Large intestine (tissue), 12 donors: ENCODE measurements at places on chromosomes 6 and 20. TPM values are rescaled to one million over a fixed set of nuclear protein-coding genes. Genes with fewer than 3 reads are reported as not detected.
A peak's percentile ranks its signal among the peaks of the same experiment; 100 is the strongest.

GRCh38 chr6:140775061-140775460 is 1357.7 kb upstream of the GJE1 start:
- H3K36me3 ChIP-seq: no peaks in the 10 kb centered on the region
- peak; percentile 69 for DNase-seq
- no peak overlapping the region for H3K4me3 ChIP-seq
- H3K4me1 ChIP-seq: peaks cover 10% of the 10 kb centered on the region

- H3K36me3 ChIP-seq: no peaks in the 10 kb centered on the region
- H3K27me3 ChIP-seq: peaks cover 14% of the 10 kb centered on the region
- no peak overlapping the region for H3K27ac ChIP-seq
- H3K4me1 ChIP-seq: no peaks in the 10 kb centered on the region
These were observed 6.0 kb downstream of the SLC24A3 start for GRCh38 chr20:19218411-19218810.

GRCh38 chr6:6414931-6415330 is 94.5 kb upstream of the F13A1 start:
- DNase-seq: no peak
- H3K4me1 ChIP-seq: no peaks in the 10 kb centered on the region
- no peak overlapping the region for H3K27ac ChIP-seq
- no peak overlapping the region for H3K4me3 ChIP-seq
- H3K36me3 ChIP-seq: no peaks in the 10 kb centered on the region

DNA sequence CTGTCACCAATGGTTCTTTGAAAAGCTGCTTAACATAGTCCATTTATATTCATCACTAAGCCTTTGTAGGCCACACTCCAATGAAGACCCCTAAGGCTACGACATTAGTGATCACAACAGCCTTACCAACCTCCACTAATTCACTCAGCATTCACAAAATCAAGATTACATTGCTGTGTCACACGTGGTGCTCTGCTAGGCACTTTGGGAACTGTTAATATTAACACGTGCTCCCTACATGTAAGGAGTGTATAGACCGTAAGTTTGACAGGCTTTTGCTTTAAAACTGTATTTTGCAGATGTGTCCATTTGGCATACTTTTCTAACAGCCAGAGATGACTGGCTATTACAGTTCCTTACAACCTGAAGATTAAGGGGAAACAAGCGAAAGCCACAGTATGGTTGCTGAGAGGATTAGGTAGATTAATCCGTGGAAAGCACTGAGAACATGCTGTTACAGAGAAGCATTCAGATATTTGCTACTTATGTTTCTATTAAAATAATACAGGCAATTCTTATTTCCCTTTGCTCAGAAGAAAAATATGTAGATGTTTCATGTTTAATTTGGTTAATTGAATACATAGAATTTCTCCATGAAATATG is 69.7 kb downstream of the SAMD3 start:
- no peak overlapping the region for H3K27ac ChIP-seq
- no peak overlapping the region for H3K4me3 ChIP-seq
- H3K4me1 ChIP-seq: no peaks in the 10 kb centered on the region
- no peaks in the 10 kb centered on the region for H3K36me3 ChIP-seq

DNA sequence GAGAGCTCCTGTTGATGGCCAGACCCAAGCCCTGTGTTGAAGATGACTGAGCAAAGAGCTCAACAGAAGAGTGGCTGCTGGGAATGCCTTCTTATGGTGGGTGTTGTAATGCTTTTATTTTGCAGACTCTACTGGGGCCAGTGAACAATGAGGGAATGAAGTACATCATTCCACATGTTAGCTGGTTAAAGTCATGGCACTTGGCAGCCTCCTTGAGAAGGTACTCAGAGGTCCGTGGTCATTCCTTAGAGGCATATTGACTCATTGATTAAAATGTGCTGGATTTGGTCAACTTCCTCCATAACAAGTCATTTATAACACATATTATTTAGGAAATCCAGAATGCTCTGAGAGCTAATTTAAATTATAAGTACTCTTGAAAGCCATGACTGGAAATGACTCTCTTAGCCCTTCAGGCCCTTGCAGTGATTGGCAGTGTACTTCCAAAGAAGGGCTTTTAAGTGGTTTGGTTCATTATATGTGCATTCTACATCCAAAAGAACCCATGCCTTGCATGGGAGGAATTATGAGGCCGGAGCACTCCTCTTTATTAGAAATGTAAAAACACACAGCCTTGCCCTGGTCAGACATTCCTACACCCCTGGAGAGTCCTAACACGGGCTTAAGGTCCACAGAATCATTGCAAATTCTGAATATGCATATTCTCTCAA is 976.9 kb downstream of the KIF16B start:
- H3K27me3 ChIP-seq: no peaks in the 10 kb centered on the region
- H3K36me3 ChIP-seq: no peaks in the 10 kb centered on the region
- H3K4me1 ChIP-seq: peaks cover 26% of the 10 kb centered on the region
- H3K27ac ChIP-seq: peak overlapping the region; percentile 22

DNA sequence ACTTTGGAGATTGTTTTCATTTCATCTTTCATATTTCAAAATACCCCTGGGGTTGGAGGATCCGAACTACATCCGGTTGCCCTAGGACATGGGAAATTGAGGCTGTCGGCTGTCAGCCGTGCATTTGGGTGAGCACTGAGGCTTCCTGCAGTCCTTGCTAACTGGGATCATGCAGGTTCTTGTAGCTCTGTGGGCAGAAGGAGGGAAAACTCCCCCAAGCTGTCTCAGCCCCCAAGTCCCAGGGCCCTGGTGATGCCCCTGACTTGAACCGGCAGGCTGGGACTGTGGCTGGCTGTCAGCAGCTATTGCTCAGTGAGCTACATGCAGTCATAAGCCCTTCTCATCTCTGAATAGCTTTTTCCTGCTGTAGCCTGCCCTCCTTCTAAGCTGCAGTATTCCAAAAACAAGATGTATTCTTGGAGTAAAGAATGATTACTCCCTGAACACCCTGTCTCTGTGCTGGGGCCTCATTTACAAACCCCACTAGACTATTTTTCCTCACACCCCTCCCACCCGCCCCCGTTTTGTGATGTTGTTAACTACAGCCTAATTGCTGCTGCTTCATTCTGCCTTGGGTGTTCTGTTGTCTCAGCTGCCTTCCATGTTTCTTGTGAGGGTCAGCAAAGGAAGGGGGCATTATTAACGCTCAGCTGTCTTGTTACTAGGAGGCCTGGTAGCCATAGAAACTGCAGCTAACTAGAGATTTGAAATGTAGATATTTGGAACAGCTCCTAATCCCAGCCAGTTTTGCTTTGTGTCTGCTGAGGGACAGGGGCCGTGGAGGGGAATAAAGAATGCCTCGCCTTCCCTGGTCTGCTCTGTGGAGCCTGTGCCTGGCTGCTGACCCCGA is 18.1 kb downstream of the MTRES1 start:
- H3K36me3 ChIP-seq: peaks cover 43% of the 10 kb centered on the region
- DNase-seq: no peak
- H3K27ac ChIP-seq: no peak overlapping the region
- peaks cover 4% of the 10 kb centered on the region for H3K4me1 ChIP-seq

- H3K4me3 ChIP-seq: no peak overlapping the region
- H3K27me3 ChIP-seq: no peaks in the 10 kb centered on the region
- peak overlapping the region; percentile 47 for H3K27ac ChIP-seq
- DNase-seq: no peak
These were observed 54.0 kb upstream of the AKIRIN2 start for GRCh38 chr6:87755708-87756671.

DNA sequence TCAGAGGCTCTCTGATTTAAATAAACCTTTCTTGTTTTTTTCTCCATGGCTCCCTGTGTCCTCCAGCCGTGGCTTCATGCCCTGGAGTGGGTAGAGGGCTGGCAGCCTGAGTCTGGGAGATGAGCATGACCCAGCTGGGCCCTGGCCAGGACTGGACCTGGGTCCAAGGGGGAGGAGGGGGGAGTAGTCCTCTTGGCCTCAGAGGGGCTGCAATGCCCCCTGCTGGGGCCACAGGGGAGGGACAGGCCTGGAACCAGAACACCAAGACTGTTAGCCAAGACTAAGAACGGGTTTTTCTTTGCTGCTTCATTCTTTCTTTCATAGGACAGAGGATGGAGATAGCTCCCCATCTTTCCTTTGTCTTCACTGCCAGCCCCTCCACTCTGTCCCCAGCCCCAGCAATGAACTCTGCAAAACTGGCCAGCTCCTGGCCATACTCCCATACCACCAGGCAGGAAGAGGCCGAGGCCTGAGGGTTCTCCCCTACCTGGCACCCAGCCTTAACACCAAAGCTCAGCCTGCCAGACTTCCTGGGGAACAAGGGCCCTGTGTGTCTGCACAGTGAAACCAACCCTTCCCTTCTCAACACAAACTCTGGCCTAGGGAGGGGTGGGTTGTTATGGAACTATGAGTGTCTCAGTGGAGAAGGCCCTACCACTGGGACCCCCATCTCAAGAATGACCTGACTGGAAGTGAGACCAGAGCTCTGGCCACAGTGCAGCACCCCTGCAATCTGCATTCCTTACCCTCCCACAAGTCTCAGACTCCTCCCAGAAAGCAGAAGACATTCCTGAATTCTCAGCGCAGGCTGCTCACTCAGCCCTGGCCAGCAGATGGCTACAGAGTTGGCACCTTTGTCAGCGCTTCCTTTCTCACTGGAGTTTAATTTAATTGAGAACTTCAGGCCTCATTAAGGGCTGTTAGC is 11.0 kb downstream of the SLC29A1 start:
- no peak for DNase-seq
- no peak overlapping the region for H3K4me3 ChIP-seq
- no peaks in the 10 kb centered on the region for H3K27me3 ChIP-seq
- H3K27ac ChIP-seq: peak overlapping the region; percentile 7

GRCh38 chr20:60228255-60228654 is 270.0 kb downstream of the CDH26 start:
- no peak overlapping the region for H3K27ac ChIP-seq
- no peaks in the 10 kb centered on the region for H3K27me3 ChIP-seq
- H3K4me1 ChIP-seq: no peaks in the 10 kb centered on the region
- no peak for DNase-seq
- no peaks in the 10 kb centered on the region for H3K36me3 ChIP-seq

DNA sequence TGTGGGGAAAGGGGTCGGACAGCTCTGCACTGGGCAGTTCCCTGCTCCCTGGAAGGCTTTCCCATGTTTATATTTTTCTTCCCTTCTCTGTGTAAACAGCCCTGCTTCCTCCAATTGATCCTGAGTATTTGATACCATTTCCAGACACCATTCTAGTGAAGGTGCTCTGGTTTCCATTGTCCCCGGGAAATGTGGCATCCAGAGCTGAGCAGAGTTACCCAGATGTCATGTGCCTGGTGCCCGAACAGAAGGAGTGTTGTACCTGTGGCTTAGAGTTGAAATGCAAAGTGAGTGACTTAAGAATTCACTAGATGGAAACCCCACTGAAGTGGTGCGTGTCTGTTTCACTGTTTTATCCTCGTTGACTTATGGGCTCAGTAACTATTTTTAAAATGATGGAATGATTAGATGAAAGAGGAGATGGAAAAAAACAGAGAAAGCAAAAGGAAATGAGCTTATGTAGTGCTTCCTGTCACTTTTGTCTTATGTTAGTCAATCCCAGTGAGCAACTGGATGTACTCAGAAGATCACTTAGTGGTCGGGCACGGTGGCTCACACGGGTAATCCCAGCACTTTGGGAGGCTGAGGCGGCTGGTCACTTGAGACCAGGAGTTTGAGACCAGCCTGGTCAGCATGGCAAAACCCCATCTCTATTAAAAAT is 83.8 kb downstream of the SASH1 start:
- H3K4me3 ChIP-seq: no peak overlapping the region
- H3K36me3 ChIP-seq: no peaks in the 10 kb centered on the region
- no peaks in the 10 kb centered on the region for H3K27me3 ChIP-seq
- H3K4me1 ChIP-seq: no peaks in the 10 kb centered on the region
- H3K27ac ChIP-seq: no peak overlapping the region
- no peak for DNase-seq

GRCh38 chr6:13573669-13574110 is 711 bp upstream of the SIRT5 start:
- H3K4me3 ChIP-seq: peak overlapping the region; percentile 99
- peaks cover 10% of the 10 kb centered on the region for H3K4me1 ChIP-seq
- peak; percentile 62 for DNase-seq

DNA sequence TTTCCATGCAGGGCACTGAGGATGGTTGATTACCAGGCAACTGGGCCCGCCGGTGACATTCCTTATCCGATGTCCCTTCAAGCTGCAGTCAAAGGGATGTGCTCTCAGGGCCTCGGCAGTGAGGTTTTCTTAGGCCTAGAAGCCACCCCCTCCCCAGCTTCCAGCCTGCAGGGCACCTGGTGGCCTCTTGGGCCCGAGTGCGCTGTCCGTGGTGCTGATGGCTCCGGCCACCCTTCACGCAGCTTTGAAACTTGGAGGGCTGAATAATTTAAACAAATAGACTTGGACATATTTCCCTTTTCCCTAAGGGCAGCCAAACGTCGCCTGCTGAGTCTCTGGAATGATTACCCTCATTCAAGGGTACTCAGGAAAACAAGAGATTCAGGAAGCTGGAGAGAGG is 8.9 kb upstream of the MLN start:
- H3K27ac ChIP-seq: no peak overlapping the region
- no peaks in the 10 kb centered on the region for H3K36me3 ChIP-seq
- peaks cover 42% of the 10 kb centered on the region for H3K27me3 ChIP-seq
- peak; percentile 40 for DNase-seq
- no peak overlapping the region for H3K4me3 ChIP-seq

CRIP3 gene
- polyA plus RNA-seq: 8.4 TPM

LGSN gene
- polyA plus RNA-seq: 0.04 TPM
